ENCODE measurements at places on chromosomes 7 and 10.

DNA sequence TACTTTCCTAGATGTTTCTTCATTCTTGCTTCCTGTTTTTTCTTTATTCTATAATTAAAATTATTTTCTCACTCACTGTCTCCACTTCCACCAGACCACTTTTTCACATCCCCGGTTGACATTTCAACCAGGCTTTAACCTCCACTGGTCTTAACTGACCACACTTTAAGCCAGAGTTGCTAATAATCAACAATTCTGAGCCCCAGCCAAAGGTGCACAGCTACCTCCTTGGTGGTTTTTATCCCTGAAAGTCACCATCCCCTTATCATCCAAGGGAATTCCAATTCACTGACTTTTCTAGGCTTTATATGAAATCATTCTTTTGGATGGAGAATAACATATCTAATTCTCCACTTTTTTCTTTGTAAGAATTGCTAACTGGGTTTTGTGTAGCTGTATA, 138.9 kb downstream of the FRMD4A start:
- no peak for DNase-seq

GRCh38 chr7:79281426-79281825, 172.0 kb downstream of the MAGI2 start:
- no peak for DNase-seq

DNA sequence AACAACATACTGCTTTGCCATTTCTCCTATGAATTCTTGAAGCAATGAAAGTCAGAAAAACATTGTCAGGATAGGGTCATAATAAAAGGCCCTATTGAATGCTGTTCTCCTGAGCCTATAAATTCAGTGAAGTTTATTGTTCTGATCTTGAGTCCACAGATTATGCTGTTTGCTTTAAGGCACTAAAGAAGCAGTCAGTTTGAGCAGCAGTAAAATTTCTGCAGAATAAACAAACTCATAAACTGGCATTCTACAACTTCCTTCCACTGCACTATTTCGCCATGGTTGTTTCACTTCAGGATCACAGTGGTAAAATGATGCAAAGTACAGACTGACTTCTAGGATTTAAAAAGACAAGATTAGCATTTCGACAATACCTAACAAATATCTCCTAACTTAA, 503.2 kb downstream of the SH2D4B start:
- DNase-seq, result no peak

DNA sequence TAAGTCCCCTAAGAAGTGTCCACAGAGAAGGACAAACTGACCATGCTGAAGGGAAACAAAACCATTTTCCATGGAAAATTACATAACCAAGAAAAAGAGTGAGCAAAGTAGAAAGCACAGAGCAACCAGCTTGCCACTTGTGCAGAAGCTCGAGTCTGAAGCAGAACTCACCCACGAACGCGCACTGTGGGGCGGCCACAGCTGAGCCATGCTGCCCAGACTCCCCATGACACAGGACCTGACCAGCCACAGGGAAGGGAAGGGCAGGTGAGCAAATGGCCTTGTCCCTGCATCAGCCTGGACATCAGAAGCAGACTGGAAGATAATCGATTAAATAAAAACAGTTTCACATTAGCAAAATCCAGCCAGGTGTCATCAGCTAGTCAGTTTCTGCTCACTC, 95.7 kb downstream of the TCERG1L start:
- no peak for DNase-seq

- no peak for DNase-seq
Observed at GRCh38 chr7:130141161-130141883, 63.9 kb downstream of the TMEM209 start.

DNA sequence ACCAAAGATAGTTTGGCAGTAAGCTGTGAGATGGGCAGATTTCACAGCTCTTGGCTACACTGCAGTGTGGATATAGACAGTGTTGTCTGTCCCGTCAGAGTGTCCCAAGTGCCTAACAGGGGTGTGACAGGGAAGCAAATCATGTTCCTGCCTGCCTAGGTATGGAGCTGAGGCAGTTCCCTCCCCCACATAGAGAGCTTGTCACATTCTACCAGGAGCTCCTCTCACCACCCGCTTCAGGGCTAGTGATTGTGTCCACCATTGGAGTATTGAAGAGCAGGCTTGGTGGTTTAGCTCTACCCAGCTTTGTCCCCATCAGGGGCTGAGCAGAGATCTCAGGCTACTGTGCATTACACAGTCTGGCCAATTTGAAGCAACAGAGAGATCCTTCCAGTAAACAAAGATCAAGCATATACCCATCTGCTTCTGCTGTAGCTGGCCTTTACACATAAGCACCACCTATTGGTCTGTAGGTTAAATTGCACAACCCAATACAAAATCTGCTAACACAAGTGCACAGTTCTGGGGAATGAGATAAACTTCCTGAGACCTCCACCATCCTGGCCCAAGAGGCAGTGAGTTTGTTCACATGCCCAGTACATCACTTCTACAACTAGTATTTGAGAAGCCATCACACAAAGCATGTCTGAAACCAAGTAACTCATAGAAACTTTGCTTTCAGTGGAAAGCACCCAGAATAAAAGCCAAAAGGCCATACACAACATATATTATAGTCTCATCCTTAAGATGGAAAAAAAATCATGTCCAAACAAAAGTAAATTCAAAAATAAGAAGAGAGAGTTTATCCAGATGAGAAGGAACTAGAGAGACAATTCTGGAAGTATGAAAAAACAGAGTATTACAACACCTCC, 67.3 kb downstream of the GLCCI1 start:
- no peak for DNase-seq

DNA sequence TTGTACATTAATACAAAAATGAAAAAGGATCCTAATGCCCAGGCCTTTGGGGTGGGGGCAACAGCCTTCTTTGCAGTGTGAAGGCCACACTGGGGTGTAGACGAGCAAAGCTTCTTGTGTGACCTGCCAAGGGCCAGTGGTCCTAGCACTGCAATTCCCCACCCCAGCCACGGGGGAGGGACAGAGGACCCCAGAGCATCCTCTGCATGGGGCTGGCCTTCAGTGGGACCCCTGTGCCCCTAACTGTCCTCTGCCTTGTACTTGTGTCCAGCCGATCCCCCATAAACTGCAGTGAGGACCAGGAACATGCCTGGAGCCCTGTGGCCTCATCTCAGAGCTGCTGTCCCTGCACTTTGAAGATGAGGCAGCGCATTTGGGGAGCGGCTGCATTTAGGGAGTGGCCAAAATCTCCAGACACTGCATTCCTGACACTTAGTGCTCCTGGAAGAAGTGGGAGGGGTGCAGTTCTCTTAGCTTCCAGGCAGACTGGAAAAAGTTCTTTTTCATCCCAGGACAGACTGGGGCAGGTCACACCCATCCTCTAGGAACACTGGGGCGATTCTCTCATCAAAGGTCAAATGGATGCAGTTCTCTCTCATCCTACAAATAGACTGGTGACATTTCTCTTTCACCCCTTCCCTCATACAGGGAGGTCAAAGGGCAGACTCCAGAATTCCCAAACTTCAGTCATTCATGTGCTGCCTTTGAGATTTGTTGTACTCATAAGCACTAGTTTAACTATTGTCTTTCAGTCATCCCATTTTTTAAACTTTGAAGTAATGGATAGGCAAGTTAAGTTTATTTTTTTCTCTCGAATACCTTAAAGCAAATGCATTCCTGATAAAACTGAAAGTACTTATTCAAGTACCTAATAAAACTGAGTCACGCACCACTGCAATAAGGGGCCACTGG, 922 bp upstream of the MYO1G start:
- no peak for DNase-seq

DNA sequence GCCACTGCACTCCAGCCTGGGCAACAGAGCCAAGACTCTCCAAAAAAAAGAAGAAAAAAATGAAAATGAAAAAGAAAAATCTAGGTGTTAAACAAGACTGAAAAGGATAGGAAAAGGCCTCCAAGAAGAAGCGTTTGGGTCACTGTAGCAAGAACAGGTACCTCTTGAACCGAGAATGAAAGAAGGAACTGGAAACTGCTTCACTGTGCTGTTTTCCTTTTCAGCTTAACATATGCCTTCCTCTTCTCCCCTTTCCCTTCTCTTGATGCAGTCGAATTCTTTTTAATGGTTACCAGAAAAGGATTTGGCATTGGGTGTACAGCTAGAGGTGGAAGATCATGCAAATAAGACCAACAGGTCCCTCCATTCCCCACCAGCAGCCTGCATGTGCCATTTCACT, 28.1 kb downstream of the LRRC4 start:
- DNase-seq, result no peak

- no peak for DNase-seq
Observed at GRCh38 chr7:74058486-74058885, 25.1 kb upstream of the LIMK1 start.

DNA sequence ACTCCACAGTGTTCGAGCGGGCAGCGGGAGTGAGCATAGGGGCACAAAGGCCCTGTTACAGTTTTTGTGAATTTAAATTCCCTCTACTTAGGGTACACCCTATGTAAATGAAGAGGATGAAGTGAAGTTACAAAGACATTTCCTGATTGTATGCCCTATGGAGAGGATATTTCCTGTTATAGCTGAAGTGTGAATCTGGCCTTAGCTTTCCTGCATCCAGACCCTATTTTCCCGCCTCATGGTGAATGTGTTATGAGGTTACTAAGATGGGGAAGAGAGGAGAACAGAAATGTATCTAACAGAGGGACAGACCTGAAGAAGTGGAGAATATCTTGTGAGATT, 37.8 kb upstream of the COMMD3 start:
- DNase-seq, result no peak

DNA sequence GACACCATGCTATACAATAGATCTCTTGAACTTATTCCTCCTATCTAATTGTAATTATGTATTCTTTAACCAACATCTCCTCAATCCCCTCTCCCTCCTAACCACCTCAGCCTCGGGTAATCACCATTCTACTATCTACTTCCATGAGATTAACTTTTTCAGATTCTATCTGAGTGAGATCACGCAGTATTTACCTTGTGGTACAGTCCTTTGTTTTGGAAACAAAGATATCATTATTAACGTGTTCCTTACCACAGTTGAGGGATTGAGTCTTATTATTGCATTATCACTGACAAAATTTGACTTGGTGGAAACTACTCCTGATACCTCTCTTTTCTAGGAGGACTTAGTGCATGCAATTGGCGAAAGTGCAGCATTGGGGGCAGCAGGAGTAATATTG, 26.0 kb upstream of the HYAL4 start:
- no peak for DNase-seq

GRCh38 chr7:31775556-31775955, 88.5 kb downstream of the PPP1R17 start:
- peak; percentile 44 for DNase-seq

- DNase-seq, result no peak
Observed at GRCh38 chr7:80450621-80451308, 61.1 kb downstream of the GNAT3 start.

- DNase-seq, result no peak
Observed at GRCh38 chr7:139650429-139651100, 127.1 kb downstream of the CLEC2L start.

DNA sequence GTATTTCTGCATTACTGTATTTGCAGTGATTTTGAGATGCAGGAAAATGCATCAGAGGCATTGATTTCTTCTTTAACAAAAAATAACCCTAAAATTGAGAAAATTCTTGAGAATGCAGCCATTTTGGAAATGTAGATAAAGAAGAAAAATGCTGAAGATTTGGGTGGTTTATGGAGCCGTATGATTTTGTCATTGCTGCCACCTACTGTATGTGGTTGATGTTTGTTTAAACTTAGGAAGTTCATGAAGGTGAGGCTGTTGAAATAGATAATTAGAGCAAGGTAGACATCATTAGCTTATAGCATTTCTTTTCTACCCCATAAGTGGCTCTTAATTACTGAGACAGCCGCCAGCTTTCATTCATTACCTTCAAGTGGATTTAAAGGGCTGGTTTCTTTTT, 92.1 kb upstream of the SAMD8 start:
- no peak for DNase-seq

- DNase-seq, result no peak
Observed at GRCh38 chr7:44471850-44472249, 18.6 kb downstream of the NUDCD3 start.

GRCh38 chr7:125926621-125927020, 997.0 kb upstream of the POT1 start:
- no peak for DNase-seq

- no peak for DNase-seq
Observed at GRCh38 chr7:94296881-94297280, 97.8 kb upstream of the COL1A2 start.

- DNase-seq, result no peak
Observed at GRCh38 chr10:72663971-72664370, 28.0 kb upstream of the MCU start.

GRCh38 chr10:15815242-15815885, 44.9 kb downstream of the MINDY3 start:
- DNase-seq, result peak; percentile 51

DNA sequence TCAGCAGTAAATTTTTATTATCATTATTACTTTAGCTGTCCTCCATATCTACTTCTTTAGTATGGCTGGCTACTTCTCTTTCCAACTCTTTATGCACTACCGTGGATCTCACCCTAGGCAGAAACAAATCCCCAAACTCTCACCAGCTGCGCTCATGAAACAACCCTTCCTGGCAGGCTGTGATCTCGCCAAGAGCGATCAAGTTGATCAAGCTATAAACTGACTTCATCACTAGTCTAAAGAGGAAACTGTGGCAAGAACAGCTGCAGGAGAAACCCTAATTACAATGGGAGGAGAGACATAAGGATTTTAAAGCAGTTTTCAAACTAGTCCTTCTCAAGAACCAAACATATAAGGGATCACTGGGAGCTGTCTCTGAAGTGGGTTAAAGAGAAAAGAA, 160.5 kb upstream of the PRSS58 start:
- no peak for DNase-seq

- no peak for DNase-seq
Observed at GRCh38 chr10:21813946-21814345, 189.6 kb downstream of the DNAJC1 start.

DNA sequence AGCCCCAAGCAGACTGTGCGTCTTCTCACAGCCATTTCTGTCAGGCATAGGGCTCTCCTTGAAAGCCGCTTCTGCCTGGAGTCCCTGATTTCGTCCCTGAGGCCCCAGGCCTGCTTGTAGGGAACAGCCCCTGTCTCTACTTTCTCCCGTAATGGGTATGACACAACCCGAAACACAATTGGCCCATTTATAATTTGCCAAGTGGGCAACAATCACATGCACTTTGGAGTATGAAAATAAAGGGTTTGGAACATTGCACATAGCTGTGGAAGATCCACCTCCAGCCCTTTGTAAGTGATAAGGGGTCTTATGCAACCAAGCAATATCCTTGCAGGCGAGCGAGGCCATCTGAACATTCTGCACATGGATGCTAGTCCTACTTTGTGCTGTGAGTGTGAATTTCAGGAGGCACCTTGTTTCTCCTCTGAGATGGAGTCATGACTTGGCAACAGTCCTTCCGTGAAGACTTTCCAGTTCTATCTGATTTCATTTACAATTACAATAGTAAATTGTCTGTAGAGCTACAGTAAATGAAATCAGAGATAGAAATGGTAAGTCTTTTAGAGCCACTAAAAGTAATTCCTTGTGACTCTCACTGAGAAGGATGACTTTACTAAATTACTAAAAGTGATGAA, 141.5 kb downstream of the CUBN start:
- no peak for DNase-seq

- DNase-seq, result no peak
Observed at GRCh38 chr10:62744136-62744535, 60.4 kb upstream of the ADO start.

DNA sequence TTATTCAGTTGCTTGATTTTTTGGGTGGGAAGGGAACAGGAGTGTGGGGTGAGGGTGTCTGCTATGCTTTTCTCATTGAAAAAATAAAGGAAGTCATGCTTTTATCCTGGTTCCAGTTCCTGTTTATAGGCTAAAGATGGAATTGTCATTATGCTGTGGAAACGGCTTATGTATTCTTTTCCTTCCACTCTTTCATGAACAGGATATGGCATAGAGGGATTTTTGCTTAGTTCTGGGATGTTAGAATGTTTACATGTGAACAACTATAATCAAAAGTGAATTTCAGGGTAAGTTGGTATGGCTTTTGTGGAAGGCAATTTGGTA, 35.9 kb upstream of the PTPN12 start:
- no peak for DNase-seq
